ENCODE measurements at places on chromosomes 3 and 15.

- DNase-seq = no peak
Measured at GRCh38 chr15:66708389-66708788, 6.4 kb downstream of the SMAD6 start.

GRCh38 chr3:51962854-51963530 lies 4.3 kb downstream of the PCBP4 start:
- no peak for DNase-seq

DNA sequence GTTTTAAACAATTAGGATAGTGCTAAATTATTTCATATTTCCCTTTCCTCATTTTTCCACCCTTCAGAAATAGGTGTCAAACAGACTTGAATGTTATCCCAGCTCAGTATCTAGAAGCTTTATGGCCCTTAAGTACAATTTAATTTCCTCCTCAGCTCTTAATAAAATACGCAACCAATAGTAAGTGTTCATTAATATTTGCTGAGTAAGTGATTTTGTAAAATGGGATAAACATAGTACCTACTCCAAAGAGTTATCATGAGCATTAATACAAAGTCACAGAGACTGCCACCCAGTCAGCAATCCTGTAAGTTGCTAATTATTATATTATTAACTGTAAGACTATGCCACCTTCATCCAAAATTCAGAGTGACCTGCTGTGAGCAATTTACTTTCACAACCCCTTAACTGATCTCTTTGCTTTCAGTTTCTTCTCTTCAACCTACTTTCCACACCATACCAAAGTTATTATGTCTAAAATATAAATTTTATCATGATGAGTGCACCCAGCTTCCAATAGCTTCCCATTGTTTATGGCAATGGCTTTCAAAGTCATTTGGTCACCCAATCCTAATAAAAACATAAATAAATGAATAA lies 30.7 kb upstream of the CLDN1 start:
- no peak for DNase-seq

DNA sequence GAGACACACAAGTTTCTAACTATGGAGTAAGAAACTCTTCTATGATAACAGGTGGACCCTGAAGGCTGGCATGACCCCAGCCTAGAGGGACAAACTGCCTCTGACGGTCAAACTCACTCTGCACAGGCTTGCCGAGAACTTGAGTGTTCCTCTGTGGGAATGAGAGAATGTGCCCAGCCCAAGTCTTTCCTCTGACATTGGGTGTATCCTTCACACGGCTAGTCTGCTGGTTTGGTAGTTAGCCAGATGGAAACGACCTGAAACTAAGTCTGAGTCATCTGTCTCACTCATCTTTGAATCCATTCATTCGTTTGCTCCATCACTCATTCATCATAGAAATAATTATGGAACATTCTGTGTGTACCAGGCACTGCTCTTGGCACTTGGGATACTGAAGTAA lies 198.4 kb downstream of the ATP10A start:
- DNase-seq = no peak

GRCh38 chr15:65095011-65095746 lies 18.6 kb downstream of the KBTBD13 start:
- DNase-seq = no peak

DNA sequence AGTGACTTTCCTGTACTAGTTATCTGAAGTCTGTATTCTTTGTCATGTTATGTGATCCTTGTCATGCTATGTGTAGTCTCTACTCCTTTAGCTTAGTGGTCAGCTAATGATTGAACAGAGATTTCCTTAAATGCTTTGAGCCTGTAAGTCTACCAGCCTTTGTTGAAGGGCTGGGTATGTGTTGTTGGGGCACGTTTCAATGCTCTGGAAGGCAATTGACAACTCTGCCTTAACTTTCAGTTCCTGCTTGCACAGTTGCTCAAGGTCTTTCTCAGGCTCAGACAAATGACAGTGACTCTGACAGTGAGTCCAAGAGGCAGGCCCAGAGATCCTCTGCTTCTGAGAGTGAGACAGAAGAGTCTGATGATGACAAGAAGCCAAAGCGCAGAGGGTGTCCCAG lies 89.3 kb downstream of the CHD2 start:
- DNase-seq = no peak

GRCh38 chr3:184471439-184471838 lies 90.1 kb upstream of the EPHB3 start:
- DNase-seq = no peak

DNA sequence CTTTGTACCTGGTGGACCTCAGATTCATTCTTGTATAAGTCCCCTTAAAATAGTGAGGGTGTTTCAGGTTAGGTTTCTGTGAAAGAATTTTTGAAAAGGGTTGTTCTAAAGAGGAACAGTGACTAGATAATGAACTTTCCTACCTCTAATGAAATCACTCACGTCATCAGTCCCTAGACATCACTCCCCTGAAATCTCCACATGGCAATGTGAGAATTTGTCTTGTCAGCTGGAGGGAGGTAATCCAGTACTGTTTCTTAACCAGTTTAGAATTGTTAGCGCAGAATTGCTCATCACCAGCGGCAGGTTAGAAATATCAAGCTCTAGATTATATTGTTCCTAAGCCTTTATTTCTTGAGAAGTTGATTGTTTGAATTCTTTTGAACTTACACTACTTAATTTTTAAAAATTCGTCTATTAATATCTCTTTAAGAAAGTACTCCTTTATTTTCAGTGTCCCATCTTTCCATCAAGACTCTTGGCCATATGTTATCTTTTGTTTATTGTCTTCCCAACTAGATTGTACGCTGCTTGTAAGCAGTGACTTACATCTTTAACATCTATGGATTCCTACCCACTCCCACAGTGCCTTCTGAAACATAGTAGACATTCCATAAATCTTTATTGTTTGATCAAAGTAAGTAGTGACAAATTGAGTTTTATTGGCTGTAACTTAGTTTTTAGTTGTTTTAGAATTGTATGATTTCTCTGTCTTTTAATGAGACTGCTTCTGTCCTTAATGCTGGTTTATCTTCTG lies 52.8 kb downstream of the RASA2 start:
- no peak for DNase-seq

DNA sequence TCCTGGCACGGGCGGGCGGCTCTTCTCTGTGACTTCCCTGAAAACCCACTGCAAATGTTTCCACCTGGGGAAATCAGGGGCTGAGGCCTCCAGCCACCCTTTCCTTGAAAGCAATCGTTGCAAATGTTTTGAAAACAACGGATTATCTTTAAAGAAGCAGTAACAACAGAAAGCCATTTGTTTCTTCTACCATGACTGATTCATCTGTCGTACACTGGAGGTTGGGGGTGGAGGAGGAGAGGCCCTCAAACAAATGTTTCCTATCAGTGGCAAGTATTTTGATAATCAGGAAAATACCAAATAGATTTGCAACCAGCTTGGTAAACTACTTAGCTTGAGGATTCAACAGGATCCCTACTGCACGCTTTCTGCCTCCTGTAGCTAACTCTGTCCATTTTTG lies 114.9 kb downstream of the PDZRN3 start:
- no peak for DNase-seq

DNA sequence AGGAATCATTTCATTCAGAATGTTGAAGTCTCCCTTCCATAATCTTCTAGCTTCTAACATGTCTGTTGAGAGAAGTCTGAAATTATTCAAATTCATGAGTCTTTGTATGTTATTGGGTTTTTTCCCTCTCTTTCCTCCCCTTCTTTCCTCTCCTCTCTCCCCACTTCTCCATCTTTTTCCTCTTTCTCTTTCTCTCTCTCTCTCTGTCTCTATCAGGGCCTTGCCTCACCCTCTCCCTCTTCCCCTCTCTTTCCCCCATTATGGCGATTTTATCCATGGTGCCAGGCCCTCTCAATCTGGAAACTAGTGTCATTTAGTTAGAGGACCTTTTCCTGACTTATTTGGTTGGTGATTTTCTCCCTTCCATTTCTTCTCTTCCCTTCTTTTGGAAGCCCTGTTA lies 147.3 kb downstream of the SST start:
- DNase-seq = no peak

GRCh38 chr3:101020351-101021015 lies 27.3 kb upstream of the ABI3BP start:
- no peak for DNase-seq

DNA sequence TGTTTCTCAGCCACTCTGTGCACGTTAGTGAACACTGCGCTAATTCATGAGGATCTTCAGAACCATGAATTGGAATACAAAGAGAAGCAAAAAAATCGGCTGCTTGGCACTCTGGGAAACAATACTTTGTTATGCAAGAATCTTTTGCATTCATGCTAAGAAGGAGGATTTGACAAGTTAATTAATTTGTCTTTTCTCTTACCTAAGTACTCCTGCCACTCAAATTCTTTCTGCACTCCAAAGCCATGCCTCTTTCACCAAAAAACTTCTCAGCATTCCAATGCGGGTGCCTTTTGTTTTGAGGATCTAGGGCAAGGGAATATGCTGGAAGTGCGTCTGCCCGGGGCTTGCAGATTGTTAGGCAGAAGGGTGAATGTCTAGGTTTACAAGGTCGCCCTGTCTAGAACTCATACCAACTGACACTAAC lies 11.3 kb upstream of the KAT2B start:
- no peak for DNase-seq

DNA sequence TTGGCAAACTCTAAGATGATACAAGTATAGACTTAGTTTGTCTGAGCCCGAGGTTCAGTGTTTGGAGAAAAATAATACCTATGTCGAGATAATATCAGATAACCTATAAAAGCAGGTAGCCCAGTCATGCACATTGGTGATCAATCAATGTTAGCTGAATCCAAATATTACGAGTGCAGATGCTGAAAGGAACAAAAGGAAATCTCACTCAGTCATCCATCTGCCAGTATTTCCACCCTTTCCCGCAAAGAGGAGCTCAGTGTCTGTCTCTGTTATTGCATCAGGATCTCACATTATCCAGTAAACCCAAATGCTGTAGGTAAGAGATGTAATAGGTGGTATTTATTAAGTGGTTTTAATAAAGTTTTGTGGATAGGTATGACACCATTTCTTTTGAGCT lies 251.2 kb upstream of the CTDSPL start:
- DNase-seq = no peak

DNA sequence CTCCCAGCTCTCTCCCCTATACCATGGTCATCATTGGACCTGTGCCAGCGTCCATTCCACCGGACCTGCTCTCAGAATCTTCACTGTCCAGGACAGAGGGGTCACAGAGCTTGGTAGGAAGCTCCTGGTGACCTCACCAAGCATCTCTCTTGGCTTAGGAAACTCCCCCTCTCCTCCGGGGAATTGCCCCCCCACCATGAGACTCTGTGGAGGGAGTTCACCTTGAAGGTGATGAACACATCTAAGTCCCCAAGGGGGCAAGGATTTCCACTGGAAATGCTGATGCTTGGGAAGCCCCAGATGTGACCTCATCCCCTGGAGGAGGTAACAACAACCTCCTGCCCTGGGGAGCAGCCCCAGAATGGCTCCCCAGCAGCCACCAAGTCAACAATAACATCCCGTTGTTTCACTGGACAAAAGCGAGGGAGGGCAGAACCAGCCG lies 3.2 kb downstream of the SEMA7A start:
- DNase-seq = no peak

DNA sequence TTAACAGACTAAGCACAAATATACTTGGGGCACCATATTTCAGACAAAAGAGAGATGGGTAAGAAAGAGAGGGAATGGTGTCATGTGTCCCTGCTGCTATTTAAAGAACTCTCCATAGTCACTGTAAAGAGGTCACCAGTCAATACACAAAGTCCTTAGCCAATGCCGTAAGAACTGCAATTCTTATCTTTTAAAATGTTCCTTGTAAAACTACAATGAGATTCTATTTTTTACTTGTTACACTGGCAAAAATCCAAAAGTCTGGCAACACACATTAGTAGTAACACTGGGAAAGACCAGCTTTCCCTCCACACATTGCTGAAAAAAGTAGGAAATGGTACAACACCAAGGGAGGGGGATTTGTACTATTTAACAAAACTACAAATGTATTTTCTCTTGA lies 189.4 kb downstream of the TBC1D5 start:
- DNase-seq = no peak

GRCh38 chr3:37946531-37946889 lies 44.1 kb upstream of the VILL start:
- no peak for DNase-seq

DNA sequence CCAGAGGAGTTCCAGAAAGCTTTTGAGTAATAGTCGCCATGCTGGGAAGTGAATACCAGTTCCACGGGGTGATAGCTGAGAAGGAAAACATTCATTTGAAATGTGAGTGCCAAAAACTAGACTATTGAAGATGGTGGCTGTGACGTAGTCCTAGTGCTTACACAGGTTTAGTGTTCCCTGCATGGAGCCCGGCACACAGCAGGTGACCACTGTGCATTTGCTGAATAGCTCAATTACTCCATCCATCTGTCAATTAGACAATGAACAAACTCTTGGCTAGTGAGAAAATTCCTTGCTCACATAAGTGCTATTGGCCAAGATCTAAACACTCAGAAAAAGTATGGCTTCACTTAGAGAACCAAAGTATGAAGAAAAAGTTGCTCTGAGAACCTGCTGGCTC lies 448.1 kb upstream of the WNT5A start:
- DNase-seq = no peak

DNA sequence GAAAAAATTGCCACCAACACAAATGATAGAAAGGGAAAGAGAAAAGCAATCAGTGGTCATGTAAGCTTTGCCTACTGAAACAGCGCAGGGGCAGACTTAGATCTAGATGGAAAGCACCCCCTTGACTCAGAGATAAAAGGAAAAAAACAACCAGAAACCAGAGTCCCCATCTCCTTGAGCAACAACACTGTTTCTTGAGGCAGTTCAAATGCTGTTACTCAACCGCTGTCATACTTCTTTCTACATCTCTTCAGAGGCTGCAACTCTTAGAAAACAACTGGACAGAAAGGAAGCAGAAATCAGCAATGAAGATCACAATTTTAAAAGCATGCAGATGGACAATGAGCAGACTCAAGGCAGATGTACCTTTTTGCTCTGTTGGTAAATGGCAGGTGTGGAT lies 36.5 kb downstream of the FSIP1 start:
- DNase-seq = no peak

DNA sequence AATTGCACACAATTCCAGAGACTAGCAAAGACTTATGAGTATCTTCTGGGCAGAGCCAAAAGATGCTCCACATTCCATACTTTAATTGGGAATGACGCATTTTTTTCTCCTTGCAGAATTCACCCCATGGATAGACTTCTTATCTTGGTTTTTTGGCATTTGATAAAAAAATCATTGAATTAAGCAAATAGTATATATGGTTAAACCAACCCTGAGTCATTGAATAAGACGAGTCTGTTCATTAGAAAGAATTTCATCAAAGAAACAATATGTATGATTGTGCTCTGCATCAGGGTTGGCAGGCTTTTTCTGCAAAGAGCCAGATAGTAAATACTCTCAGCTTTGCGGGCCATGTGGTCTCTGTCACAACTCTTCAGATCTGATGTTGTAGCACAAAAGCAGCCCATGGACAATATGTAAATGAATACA lies 9.2 kb upstream of the PDZRN3 start:
- no peak for DNase-seq

Data from left kidney (tissue), 8 donors.